ENCODE measurements at places on chromosomes 7 and 10.

GRCh38 chr10:3761021-3761686 lies 23.9 kb downstream of the KLF6 start:
- no peak for DNase-seq

DNA sequence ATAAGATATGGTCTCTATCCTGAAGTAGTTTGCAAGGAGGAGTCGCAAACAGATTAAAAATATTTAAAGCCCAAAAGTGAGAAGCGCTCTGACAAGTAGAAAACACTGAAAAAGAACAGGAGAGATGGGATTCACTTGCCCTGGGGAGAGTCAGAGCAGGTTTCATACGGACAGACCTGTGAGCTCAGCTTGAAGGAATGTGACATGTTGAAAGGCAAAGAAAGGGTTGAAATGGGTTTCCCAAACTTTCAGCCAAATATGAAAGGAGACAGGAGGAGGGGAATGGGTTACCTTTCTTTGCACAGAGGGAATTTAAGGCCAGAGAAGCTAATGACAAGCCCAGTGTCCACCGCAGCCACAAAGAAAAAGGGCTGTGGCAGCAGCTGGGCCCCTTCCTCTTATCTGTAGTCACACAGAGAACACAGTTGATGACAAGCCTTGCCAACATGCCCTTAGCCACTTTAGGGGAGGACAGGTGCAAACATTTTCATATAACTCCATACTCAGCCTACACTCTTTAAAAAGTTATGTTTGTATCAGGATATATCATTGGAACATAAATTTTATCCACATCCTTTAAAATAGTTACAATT lies 14.9 kb downstream of the HOXA1 start:
- no peak for DNase-seq

DNA sequence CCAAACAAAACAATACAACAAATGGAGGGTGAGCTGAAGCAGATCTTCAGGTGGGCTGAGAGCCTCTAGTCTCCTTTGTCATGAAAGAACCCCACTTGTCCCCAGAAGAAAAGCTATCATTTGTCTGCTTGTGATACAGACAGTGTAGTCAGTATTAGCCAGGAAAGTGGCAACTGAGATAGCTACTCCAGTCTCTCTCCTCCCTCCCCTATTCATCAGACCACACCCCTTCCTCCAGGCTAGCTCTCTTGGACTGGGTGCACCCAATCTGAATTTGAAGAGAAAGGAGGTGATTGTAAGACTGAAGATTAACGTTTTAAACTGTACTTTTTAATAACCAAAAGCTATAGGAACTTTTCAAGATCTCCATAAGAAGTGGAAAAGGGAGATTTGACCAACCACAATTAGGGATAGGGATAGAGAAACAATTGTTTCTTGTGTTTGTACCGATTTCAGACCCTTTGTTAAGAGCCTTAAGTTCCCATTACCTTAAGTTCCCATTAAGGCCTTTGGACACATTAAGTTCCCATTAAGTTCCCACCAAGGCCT lies 14.1 kb downstream of the BMPR1A start:
- no peak for DNase-seq

DNA sequence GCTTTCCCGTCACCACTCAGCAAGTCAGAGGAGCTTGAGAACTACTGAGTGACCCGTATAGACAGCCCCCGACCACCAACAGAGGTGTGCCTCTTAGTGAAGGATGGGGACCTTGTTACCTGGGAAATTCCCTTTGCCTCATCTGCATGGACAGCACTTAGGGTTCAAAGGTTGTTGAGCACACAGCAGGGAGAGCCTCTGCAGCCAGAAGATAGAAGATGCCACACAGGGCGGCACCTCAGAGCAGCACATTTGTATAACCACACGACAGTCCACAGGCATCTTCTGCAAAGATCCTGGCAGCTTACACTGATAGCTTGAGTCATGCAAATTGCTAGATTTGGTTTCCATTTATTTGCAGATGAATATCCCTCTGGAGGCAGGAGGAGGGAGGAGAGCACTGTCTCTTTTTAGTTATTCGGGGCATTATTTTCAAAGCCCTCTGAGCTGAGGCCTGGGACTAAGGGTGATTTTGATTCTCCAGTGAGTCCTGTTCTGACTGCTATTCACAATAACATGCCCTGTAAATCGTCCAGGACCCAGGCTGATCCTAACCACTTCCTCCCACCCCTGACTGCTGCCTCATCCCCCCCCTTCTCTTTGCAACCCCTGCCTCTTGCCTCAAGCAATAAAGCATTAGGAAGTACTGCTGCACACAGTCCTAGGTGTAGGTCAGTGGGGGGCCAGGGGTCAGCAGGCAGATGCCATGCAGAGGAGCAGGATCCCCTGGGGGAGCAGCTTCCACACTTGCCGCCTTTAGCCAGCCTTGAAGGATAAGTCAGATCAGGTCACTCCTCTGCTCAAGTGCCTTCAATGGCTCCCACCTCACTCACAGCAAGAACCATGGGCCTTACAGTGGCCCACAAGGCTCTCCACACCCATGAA lies 24.6 kb upstream of the INMT start:
- DNase-seq = no peak

- DNase-seq = no peak
These were observed 79.8 kb upstream of the ARID5B start for GRCh38 chr10:61821693-61822092.

All from activated CD8-positive, alpha-beta memory T cell treated with anti-CD3 and anti-CD28 coated beads, Interleukin-2, amount 50 U/mL, for 4 hours (primary cell).